ENCODE measurements at places on chromosomes 5 and 9.

DNA sequence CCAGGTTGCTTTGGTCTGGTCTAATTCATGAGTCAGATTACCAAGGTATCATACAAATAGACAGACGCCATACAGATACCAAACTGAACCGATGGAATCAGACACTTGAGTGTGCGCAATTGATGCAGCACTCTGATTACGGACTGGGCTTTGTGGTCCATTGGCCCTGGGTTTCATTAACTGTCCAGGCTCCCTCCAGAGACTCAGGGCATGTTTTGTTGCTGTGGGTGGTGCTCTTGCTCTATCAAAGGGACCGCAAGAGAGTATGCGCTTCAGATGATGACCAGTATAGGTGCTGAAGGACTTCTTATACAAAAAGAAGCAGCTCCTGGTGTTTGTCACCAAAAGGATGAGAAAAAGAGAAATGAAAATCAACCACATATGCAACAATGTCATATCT, 36.9 kb upstream of the ANKRD55 start:
- DNase-seq = no peak

- no peak for DNase-seq
Measured at GRCh38 chr5:116834796-116835515, 260.3 kb upstream of the SEMA6A start.

DNA sequence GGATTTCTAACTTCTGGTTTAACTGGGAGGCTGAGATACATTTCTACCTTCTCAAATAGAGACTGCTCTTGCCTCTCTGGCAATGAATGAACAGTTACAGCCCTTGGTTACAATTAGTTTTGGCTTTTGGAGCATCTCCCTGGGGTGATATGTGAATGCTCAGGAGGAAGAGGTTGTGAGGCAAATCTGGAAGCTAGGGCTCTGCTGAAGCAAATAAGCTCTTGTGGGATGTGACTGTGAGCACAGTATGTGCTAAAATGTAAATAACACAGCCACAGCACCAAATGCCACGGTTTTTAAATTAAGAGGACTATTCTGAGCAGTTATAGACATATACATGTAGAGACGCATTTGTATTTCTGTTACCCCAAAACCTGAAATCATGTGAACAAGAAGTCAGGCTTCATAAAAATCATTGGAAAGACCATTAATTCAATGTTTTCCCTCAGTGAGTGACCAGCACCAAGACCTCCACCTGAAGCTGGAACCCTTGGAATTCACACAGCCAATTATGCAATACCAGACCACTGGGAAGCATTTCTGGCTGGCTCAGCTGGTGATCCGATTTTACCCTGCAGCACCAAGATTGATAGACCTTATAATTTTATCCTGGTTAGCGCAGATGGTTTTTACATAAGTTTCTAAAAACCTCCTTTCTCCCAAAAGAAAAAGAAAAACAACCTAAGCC, 3.0 kb upstream of the SLC44A1 start:
- no peak for DNase-seq

DNA sequence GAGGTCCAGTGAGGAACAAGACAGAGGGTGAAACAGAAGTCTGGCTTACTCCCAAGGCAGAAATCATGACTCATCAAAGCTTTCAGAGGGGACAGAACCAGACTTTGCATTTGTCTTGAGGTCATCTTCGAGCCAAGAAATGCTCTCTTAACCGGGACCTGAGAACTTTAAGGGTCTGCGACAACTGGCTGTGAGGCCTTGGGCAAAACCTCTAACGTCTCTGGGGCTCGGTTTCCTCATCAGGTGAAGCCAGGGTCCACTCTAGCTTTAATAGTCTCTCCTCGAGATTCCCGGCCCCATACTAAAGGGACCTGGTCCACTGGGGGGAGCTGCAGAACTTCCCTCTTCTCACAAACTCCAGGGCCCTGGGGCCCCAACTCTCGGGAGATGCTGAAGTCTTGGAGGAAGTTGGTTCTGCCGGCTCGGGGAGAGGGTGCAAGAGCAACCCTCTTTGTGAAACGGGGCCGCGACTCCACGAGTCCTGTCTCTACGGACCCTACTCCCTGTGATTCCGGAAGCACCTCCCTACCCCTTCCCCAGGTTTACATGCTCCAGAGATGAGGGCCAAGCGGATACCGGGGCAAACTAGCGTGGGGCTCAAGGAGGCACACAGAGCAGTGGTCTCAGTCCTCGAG, 2.6 kb downstream of the GLIS3 start:
- peak; percentile 30 for DNase-seq

DNA sequence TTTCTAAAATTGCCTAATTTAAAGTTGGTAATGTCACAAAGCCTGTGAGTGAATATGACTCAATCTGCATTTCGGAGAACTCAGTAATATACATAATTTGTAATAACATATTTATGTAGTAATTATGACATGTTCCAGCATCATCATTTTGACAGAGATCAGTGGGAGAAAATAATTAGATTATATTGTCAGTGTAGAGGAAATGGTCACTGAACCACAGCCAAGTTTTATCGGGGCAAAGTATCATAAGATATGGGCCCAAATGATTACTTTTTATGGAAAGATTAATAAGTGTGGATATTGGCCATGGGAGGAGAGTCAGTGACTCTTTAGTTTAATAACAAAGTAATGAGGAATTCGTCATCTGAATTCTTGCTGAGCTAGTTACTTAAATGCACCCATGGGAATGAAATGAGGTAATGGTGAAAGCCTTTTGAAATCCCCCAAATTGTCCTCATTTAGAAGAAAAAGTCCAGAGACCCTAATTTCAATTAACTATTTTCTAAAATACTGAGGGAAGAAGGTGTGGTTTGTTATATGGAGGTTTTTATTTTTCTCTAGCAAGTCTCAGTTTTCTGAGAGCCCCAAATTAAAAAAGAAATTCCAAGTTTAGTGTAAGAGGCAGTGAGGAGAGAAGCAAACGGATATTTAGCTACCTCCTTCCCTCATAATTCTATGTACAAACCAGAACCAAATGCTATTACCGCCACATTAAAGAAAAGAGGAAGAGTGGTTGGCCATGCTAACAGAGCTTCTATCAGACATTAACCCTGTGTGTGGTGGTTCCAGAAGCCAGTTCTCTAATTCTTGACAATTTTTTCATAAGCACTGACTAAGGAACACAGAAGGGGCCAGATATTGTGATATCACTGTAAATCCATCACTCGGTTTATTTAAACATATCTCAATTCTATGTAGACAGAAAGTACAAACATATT, 37.7 kb upstream of the MRPS30 start:
- DNase-seq = no peak

- DNase-seq = no peak
Measured at GRCh38 chr5:17218353-17219005, 1.0 kb downstream of the BASP1 start.

- DNase-seq = no peak
Measured at GRCh38 chr9:120413121-120414048, 166.6 kb downstream of the CDK5RAP2 start.
